ENCODE measurements at places on chromosomes 2 and 18.

DNA sequence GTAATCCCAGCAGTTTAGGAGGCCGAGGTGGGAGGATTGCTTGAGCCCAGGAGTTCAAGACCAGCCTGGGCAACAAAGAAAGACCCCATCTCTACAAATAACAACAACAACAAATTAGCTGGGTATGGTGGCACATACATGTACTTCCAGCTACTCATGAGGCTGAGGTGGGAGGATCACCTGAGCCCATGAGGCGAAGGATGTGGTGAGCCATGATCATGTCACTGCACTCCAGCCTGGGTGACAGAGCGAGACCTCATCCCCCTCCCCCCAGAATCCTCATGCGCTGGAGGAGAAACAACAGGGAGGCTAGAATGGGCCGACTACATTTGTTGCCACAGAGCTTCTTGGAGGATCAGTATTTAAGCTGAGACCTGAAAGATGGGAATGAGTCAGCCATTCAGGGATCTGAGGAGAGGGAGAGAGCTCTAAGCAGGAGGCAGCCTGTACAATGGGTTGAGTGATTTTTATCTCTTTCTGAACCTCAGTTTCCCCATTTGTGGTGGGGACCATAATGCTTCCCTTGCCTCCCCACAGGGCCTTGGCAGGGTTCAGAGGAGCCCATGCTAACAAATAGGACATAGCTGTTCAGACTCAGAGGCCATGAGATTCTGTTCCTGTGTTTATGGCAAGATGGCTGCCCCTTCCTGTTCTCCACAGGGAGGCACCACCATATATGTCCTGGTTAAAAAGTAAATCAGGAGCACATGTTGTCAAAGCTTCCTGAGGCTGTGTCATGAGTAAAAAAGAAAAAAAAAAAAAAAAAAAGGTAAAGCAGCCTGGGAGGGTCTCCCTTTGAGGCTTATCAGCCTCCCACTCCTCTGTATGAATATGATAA, 131.4 kb upstream of the HAAO start:
- no peak for DNase-seq

GRCh38 chr2:1860931-1861330, 116.6 kb upstream of the PXDN start:
- no peak for DNase-seq

GRCh38 chr2:209640358-209640757, 131.3 kb upstream of the UNC80 start:
- DNase-seq, result no peak

DNA sequence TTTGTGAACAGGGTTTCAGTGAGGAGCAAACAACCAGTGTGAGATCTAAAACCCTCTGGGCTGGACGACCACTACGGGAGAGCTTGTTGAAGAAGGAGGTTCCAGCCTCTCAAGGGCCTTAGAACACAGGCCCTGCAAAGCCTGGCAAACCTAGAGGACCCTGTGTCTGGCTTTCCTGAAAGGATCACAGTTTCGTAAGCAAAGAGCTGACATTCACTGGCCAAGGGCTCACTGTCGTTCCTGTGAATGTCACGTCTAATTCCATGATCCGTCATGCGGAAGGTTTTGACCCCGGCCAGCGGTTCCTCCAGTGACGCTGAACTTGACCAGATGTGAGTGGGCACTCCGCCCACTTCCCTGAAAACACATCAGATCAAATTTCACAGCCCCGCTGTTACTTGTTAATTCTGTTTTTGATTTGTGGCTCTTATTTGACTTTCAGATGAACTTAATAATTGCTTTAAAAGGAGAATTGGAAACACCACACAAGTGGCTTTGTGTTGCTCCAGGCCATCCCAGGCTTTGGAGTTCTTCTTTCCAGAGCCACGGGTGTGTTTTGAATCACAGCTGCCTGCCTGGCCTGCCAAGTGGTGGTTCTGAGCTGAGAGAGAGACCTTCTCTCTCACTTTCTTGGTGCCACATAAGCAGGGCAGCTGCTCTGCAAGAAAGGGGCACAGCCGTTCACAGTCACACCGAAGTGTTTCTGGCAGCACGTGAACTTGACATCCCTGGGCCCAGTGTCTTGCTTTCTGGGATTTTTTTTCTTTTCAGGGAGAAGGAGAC, 308.4 kb downstream of the NDUFA10 start:
- DNase-seq, result no peak

DNA sequence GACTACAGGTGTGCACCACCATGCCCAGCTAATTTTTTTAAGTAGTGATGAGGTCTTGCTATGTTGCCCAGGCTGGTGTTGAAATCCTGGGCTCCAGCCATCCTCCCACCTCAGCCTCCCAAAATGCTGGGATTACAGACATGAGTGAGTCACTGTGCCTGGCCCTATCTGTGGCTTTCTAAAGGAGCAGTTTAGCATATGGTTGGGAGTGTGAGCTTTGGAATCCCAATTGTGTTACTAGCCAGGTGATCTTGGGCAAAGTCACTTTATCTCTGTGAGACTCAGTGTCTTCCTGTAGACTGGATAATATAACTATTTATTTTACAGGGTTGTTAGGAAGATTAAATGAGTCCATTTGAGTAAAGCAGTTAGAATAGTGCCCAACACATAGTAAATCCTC, 19.8 kb upstream of the SMAD4 start:
- DNase-seq, result no peak

DNA sequence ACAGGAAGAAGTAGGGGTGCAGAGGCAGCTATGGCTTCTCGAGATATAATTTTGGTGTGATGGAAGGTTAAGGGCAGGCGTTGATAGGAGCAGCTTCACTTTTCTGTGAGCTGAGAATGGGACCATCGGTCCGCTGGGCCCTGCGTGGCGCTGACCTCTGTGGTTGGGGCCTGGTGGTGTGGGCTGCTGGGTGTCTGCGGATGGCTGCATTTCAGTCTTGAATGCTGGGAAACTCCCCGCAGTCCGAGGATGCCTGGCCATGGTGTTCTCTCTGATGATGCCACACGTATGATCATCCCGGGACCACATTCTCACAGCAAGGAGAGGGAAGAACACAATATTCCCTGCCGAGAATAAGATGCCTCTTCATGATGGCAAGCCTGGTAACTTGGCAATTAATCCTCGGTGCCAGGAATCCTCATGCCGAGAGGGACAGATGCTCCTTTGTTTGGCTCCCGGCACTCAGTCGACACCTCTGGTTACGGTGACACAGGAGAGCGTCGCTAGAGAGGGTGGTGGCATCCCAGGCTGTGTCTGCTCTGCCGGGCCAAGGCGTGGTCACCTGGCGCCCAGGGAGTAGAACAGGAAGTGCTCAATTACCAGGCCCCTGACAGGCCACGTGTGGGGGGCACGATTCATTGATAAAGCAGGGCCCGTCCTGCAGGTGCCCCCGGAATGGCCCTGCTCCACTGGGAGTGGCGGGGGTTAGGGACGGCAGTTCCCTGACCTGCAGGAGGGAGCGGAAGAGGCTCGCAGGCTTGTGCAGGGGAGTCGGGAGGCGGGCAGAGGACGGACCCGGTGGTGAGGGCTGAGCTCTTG, 119.4 kb upstream of the CTDP1 start:
- no peak for DNase-seq

- no peak for DNase-seq
Measured at GRCh38 chr2:238161291-238162051, 2.7 kb downstream of the ERFE start.

DNA sequence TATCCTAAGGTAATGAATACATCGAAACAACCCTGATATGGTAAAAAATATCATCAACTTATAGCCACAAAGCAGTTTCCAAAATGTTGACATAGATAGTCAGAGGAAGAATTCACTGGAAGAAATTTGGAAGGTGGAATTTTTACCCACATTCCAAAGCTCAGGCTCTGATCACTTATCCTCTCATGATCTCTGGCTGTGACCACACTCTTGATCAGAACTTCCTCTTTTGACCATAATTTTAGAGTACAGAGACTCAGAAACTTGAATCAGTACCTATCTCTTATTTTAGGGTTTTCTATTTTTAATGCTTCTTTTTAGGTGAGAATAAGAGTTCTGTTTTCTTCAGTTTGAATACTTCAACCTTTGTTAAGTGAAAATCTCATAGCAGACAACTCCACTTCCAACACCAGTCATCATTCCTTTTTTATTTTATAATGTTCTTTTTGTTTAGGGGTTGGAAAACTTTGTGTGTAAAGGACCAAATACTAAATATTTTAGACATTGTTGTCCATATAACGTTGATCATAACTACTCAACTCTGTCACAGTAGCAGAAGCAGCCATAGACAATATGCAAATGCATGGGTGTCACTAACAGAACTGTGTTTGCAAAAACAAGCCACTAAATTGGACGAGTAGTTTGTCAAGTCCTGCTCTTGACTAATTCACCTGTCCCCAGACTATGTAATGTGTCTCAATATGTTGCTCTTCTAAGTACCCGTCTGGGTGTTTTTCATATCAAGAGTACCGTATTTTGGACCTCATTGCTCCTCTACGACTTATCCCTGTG, 891.6 kb upstream of the CRIM1 start:
- DNase-seq, result no peak

DNA sequence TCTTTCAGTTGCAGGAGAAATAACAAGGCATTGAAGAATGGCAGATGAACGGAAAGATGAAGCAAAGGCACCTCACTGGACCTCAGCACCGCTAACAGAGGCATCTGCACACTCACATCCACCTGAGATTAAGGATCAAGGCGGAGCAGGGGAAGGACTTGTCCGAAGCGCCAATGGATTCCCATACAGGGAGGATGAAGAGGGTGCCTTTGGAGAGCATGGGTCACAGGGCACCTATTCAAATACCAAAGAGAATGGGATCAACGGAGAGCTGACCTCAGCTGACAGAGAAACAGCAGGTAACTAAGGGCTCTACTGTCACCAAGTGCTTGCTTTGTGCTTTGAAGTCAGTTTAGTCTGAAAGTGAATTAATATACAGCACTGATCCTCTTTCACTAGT, 118.5 kb upstream of the UNC80 start:
- DNase-seq, result no peak

- DNase-seq, result no peak
Measured at GRCh38 chr2:120443946-120444345, 98.0 kb downstream of the INHBB start.

GRCh38 chr2:197416268-197416667, 18.6 kb downstream of the SF3B1 start:
- DNase-seq, result no peak

DNA sequence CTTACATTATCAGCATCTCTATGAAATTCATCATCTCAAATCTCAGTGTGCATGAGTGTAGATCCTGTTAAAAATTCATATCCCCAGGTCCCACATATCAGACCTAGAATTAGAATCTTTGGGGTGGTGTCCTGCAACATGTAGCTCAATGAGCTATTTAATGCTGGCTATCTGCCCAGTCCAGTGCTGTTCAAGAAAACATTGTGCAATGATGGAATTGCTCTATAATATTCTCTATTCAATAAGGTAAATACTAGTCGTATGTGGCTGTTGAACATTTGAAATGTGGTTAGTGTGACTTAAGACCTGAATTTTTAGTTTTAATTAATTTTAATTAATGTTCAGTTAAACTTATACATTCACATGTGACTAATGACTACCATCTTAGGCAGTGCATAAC, 127.4 kb downstream of the NOL4 start:
- DNase-seq, result no peak

DNA sequence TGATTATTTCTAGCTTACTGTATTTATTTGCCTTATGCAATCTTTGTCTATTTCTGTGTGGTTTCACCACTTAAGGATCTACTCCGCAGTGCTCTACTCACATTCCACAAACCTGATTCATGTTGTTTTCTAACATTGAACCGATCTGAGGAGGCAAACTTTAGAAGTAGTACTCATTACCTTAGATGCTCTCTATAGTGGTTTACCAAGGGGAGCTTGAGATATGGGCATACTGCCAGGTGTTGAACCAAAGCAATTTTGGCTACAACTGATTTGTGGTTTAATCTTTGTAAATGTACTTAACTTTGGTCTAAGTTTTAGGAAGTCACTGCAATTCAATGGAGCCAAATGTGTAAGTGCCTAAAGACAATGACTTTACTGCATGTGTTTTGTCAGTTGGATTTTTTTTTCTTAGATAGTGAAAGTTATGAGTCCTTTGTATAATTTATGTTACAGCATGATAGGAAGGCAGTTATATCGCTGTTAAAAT, 50.1 kb downstream of the MAP2 start:
- DNase-seq, result no peak

DNA sequence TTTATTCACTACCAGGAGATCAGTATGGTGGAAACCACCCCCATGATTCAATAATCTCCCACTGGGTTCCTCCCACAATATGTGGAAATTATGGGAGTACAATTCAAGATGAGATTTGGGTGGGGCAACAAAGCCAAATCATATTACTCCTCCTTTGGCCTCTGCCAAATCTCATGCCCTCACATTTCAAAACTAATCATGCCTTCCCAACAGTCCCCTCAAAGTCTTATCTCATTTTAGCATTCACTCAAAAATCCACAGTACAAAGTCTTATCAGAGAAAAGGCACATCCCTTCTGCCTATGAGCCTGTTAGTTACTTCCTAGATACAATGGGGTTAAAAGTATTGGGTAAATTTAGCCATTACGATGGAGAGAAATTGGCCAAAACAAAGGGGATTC, 989.5 kb upstream of the CNTNAP5 start:
- no peak for DNase-seq

DNA sequence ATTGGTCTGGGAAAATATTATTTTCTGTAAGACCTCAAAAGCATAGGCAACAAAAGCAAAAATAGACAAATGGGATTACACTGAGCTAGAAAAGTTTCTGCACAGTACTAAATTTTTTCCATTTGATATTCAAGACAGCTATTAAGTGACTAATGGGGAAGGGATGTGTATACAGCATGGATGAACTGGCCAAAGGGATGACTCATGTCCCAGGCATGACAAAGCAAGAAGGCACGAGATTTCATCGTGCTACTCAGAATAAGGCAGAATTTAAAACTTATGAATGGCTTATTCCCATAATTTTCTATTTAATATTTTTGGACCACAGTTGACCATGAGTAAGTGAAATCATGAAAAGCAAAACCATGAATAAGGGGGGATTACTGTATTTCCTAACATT, 1250.1 kb upstream of the GYPC start:
- no peak for DNase-seq

DNA sequence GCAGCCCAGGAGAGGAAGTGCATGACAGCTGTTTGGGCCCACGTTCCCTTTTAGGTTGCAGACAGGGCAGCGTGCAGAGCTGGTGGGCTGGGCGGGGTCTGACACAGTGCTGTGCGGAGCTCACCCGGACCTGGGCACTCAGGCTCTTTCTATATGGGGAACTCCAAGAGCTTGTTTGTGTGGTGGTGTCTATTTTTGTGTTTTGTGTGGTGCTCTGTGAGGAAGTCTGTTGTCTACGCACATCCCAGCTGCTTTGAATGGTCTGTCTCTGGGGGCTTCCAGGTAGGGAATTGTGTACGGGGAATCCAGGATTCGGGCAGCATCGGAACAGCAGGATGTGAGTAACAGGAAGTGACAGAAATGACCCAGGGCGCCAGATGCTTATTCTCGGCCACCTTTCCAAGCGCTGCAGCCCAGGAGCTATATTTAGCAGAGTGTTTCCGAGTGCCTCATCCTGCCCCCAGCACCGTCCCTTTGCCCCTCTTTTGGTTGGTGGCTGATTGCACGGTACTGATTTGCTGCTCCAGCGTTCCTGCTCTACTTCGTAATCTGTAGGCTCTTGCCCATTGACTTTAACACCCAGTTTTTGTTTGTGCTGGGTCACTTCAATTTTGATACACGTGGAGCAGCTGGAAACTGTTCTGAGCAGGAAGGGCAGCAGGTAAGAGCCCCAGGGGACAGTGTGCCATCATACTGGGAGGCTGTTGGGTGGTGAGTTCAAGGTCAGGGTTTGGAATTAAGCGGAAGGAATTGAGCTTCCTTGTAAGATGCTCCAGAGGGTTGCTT, 64.7 kb downstream of the DGKD start:
- DNase-seq, result no peak
